Activated CD4-positive, alpha-beta T cell treated with anti-CD3 and anti-CD28 coated beads, Interleukin-2, amount 10 ng/mL, durations not matched to agents 24 days and 14 days (primary cell): ENCODE measurements at places on chromosomes 1 and 21. TPM values are rescaled to one million over a fixed set of nuclear protein-coding genes. Genes with fewer than 3 reads are reported as not detected.
A peak's percentile ranks its signal among the peaks of the same experiment; 100 is the strongest.

EDARADD gene
- 32.0 and 32.6 TPM in 2 replicates for total RNA-seq

ZBTB37 gene
- total RNA-seq = 8.7 and 9.1 TPM in 2 replicates

TCEANC2 gene
- 10.0 and 11.6 TPM in 2 replicates for total RNA-seq

COL24A1 gene
- total RNA-seq = 0.02 TPM in 1 of 2 replicates, not detected in the other

RNU1-3 gene
- 1,962 and 2,189 TPM in 2 replicates for total RNA-seq

NOS1AP gene
- total RNA-seq = 0.17 TPM in 1 of 2 replicates, not detected in the other

CGN gene
- 0.07 and 0.28 TPM in 2 replicates for total RNA-seq

TNNT2 gene
- total RNA-seq = not detected in 2 replicates

NBPF20 gene
- total RNA-seq = 0.63 and 1.1 TPM in 2 replicates

RGS8 gene
- not detected in 2 replicates for total RNA-seq

KCNE2 gene
- total RNA-seq = not detected in 2 replicates

TAL1 gene
- total RNA-seq = not detected in 2 replicates

FMO4 gene
- total RNA-seq = 1.0 and 1.8 TPM in 2 replicates

MCOLN3 gene
- 0.51 and 0.66 TPM in 2 replicates for total RNA-seq

DNA sequence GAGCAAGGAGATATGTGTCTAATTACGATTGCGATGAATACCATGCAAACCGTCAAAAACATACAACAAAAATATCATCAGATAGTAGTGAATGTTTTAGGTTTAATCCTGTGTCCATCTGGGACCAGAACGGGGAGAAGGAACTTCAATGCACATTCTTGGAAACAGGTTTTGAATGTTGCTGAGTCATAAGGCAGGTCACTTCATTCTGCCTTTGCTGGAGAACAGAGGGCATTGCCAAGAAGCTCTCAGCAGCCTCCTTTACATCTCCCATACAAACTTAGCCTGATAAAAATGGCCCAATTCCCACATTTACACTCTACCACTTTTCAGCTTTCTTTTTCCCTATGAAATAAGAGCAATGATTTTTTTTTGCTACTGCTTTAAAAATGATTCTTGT, 78.0 kb upstream of the KCNJ6 start:
- DNase-seq = no peak

DNA sequence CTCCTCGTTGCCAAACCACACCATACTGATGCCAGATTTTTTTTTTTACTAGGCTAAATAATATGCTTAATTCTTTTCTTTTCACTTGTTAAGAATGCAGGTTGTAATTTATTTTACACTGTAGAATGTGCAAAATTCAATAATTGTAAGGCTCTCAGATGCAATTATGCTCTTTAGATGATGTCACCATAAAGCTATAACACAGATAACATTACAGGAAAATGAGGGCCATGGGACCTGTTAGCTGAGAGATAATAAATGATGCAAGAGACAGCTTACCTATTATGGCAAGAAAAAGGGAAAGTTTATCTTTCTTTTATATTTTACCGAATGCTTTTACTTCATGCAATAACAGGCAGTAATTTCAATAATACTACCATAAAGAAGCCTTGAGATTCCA, 35.4 kb downstream of the CHRM3 start:
- DNase-seq = no peak

DNA sequence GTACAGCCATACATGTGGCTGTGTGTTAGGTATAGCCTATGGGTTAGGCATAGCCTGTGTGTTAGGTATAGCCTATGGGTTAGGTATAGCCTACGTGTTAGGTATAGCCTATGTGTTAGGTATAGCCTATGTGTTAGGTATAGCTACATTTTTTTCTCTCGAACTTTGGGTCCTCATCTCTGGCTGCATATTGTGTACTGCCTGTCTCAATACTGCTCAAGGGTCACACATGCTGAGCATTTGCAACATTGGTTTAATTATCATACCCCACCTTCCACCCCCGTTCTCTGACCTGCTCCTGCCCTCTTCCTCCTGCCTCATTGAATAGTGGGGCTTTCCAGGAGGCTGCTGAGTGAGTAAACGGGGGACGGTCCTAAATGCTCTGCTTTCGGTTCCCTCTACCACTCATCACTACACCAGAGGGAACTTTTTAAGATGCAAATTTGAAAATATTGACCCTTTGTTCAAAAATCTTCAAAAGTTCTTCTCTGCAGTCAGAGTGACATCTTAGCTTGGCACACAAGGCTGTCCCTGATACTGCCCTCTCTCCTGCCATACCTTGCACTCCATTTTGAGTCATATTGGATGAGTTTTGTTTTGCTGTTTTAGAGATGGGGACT, 17.8 kb downstream of the OR2B11 start:
- no peak for DNase-seq

DNA sequence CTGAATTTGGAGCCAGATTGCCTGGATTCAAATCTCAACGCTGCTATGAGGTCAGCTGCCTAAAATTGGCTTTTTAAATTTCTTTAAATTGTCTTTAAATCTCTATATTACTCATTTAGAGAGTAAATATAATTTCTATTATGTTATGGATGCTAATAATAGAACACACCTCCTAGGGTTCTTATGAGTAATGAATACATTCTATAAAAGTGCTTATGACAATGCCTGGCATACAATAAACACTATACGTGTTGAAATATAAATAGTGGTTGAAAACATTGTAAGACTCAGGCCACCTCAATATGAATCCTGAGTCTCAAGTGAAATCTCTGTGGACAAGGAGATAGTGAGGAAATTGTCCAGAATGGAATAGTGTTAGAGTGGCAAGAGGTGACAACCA, 31.0 kb upstream of the PHGDH start:
- no peak for DNase-seq

- DNase-seq = no peak
Observed at GRCh38 chr21:32132881-32133280, 146.0 kb downstream of the MIS18A start.

DNA sequence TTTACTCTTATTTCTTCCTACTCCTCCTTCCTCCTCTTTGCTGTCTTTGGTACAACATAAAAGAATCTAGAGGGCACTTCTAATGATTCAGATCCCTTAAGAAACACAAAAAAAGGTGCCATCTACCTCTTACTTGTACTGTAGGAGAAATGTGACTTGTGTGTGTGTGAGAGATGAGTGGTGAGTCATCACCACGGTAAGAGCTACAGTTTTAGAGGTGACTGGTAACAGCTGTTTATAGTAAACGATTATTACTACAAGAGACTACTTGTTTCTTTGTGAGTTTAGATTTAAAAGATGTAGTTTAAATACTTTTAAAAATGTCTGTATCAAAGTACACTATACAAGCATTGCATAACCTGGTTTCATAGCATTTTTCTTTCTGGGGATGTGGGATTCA, 40.4 kb downstream of the SLC35D1 start:
- no peak for DNase-seq

DNA sequence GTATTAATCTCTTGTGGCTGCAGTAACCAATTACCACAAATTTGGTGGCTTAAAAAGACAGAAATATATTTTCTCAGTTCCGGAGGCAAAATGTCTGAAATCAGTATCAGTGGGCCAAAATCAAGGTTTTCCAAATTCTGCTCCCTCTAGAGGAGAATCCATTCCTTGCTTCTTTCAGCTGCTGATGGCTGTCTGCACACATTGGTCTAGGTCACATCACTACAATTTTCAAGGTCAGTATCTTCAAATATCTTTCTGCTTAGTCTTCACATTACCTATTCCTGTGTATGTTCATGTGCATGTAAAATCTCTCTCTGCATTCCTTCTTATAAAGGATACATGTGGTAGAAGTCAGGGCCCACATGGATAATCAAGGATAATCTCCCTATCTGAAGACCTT, 999.4 kb downstream of the KCNT2 start:
- no peak for DNase-seq

GRCh38 chr1:15362737-15363128, 47.0 kb upstream of the EFHD2 start:
- no peak for DNase-seq

DNA sequence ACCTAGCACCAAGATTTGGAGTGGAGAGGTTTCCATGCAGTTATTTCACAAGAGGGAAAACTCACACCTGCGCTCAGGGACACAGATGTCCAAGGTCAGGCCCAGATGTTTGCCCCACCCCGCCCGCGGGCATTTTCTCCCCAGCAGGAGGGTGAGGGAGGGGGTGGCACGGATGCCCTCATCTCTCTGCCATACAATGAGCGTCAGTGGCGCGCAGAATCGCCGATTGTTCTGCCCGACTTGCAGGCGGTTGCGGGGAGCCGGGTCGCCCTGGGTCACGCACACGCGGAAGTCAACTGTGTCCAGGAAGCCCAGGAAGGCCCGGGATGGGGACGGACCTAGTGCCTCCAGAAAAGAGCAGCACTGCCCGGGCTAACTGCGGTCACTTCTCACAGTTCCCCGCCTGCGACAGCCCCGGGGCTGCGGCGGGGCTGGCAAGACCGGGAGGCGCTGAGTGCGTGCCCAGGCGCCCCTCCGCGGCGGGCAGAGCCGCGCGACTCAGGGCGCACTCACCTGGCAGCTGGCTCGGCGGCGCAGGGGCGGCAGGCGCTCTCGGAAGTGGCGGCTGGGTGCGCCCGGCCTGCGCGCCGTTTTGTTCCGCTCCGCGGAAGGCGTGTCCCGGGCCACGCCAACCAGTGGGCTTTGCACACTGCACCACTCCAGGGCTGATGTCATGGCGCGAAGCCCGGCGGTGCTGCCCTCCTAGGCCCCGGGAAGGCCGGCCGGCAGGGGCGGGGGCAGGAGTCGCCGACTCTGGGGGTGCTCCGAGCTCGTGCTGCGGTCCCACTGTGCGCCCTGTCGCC, at the start of gene CSRP1:
TSS of gene CSRP1 (minus strand) at position 567 of the 803 bp plus-strand sequence. CDS start 10,820 bp downstream, outside the sequence.
- DNase-seq = peak; percentile 95

- DNase-seq = no peak
Observed at GRCh38 chr1:34864759-34865158, 5.2 kb upstream of the SMIM12 start.

DNA sequence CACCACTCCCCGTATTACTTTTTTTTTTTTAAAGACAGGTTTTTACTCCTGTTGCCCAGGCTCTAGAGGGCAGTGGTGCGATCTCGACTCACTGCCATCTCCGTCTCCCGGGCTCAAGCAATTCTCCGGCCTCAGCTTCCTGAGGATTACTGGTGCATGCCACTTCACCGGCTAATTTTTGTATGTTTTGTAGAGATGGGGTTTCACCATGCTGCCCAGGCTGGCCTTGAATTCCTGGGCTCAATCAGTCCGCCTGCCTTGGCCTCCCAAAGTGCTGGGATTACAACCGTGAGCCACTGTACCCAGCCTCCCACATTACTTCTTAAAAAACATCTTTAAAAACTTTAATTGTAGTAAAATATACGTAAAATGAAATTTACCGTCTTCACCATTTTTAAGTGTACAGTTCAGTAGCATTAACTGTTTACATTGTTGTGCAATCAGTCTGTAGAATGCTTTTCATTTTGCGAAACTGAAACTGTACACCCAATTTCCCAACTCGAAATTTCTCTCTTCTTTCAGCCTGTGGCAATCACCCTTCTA, 77.0 kb downstream of the ZMYM4 start:
- DNase-seq = no peak

GRCh38 chr1:234515411-234515810, 36.4 kb upstream of the TARBP1 start:
- no peak for DNase-seq

DNA sequence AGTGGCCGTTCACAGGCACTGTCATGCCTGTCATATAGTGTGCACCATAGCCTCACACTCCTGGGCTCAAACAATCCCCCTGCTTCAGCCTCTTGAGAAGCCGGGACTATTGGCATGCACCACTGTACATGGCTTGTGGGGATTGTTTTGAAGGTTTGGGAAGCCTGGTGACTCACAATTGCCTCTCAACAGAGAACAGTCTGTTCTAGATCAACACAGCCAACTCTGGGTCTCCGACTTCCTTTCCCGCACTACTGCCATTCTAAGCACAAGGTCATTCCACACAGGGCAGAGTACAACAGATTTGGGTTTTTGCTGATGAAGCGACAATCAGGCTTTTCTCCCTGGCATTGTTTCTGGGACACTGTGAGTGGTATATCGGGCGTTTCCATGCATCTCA, 15.5 kb upstream of the AHCTF1 start:
- no peak for DNase-seq

- DNase-seq = peak; percentile 58
Observed at GRCh38 chr1:113452921-113453770, 62.8 kb downstream of the MAGI3 start.

GRCh38 chr1:231209531-231209930, 31.5 kb upstream of the GNPAT start:
- no peak for DNase-seq

- no peak for DNase-seq
Observed at GRCh38 chr1:185367218-185367617, 50.2 kb upstream of the IVNS1ABP start.

DNA sequence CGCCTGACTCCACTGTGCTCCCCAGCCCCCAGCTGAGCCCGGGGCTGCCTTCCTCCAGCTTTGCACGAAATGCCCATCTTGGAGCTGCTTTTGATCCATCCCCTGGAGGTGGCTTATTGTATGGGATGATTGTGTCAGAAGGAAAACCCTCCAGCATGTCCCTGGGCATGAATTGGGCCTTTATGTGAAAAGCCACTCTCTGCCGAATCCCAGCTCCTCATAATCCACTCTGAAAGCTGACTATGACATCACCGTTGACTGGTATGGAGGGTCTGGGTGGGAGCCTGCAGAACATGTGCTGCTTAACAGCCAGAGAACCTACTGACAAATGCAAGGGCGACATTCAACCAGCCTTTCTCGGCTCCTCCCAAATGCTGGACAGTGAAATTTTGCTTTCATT, 74.6 kb downstream of the NENF start:
- DNase-seq = no peak

GRCh38 chr1:197927908-197928665, 10.9 kb downstream of the LHX9 start:
- no peak for DNase-seq

- DNase-seq = peak; percentile 89
Observed at GRCh38 chr21:46295996-46296752, 10.0 kb downstream of the YBEY start.

DNA sequence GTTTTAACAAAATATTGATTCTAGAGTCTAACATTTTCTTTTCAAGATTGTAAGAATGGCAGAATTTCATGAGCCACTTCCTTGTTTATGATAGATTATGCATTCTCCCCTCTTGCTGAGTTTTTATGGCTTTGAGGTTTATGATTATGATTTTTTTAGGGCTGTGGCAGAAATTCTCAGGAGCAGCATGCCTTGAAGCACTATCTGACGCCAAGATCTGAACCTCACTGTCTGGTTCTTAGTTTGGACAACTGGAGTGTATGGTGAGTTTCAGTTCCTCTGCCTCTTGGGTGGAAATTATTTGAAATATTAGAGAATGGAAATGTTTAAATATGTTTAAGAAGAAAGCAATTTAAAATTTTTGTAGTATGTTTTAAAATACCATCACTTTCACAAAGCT, 10.2 kb downstream of the USP16 start:
- no peak for DNase-seq

GRCh38 chr1:37303884-37304574, 170.4 kb upstream of the ZC3H12A start:
- no peak for DNase-seq

- no peak for DNase-seq
Observed at GRCh38 chr21:44836666-44837471, 19.0 kb upstream of the SUMO3 start.

GRCh38 chr1:162861625-162862024, 650 bp upstream of the CCDC190 start:
- no peak for DNase-seq

GRCh38 chr1:195733826-195734225, 874.4 kb downstream of the KCNT2 start:
- DNase-seq = no peak
